ENCODE measurements at places on chromosomes 11 and 22.

DNA sequence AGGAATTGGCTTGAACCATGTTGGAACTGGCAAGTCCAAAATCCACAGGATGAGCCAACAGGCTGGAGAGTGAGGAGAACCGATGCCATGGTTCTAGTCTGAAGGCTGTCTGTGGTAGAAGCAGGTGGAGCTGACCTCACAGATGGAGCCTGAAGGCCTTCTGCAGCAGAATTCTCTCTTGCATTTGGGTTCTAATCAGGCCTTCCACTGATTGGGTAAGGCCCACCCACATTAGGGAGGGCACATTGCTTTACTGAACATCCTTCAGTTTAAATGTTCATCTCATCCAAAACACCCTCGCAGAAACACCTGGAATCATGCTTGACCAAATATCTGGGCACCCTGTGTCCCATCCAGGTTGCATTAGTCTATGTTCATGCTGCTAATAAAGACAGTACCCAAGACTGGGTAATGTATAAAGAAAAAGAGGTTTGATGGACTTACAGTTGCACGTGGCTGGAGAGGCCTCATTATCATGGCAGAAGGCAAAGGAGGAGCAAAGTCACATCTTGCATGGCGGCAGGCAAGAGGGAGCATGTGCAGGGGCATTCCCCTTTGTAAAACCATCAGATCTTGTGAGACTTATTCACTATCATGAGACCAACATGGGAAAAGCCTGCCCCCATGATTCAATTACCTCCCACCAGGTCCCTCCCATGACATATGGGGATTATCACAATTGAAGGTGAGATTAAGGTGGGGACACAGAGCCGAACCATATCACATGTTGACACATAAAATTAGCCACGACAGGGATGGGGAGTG, 15.9 kb downstream of the SMIM38 start:
- no peak for DNase-seq

- DNase-seq: no peak
Observed at GRCh38 chr22:39080052-39080762, 3.1 kb downstream of the APOBEC3G start.

GRCh38 chr11:13143486-13144297, 133.9 kb upstream of the BMAL1 start:
- no peak for DNase-seq

DNA sequence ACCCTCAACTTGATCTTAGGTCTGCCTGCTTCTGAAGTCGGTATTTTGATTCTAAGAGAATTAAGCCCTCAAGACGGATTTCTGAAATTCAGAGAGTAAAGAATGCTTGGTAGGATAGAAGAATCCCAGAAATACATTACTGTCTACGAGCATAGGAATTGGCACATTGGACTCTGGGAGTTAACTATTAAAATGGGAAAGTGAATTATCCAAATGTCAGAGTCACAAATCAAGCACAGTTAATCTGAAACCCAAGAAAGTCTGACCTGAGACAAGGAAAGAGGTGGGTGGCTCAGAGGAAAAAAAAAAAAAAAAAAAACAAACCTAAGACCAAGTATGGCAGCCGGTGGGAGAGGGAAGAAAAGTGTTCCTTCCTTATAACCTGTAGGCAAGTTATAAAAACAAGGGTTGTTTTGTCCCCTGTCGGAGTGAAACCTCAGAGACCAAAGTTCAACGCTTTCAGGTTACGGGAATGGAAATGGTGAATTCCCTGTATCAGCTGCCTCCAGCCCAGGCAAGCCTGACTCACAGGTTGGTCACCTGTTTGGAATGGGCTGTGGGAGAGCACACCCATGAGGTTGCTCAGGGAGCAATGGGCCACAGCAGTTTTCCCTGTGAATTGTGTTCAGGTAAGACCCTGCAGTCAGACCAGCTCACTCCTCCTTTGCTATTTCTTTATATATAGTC, 139.0 kb downstream of the ETS1 start:
- DNase-seq: no peak

DNA sequence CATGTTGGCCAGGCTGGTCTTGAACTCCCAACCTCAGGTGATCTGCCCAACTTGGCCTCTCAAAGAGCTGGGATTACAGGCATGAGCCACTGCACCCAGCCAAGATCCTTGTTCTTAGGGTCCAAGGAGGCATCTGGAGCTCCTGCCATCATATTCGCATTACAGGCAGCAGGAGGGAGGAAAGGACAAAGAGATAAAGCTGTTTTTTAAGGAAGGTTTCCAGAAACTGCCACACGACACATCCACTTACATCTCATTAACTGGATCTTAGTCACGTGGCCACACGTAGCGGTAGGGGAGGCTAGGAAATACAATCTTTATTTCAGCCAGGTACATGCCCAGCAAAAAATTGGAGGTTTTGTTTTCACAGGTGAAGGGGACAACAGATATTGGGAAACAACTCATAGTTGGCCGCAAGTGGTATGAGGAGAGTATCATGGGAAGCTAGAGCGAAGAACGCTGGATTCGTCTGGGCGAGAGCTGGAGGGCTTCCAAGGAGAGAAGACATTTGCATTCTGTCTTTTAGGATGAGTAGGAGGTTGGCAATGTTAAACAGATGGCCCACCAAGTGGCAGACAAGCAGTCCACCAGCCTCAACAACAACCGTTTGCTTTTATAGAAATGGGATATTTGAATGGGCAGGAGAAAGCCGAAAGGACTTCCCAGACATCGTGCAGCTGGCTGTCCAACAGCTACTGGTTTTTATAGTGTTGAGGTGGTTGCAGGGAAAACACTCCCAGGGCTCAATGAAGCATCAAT, 39.2 kb upstream of the DMC1 start:
- no peak for DNase-seq

DNA sequence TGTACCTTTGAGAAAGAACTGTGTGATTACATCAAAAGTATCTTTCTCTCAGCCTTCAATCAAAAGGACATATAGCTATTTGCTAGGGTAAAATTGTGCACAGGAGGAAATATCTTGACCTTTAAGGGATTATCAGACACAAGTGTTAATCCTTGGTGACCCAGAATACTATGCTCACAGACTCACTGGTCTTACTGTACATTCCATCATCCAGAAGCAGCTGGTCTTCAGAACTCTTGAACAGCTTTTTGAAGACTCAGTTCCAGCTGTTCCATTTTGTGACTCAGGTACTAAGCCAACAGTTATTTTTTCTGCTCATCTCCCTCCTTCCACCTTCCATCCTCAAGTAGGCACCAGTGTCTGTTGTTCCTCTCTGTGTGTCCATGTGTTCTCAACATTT, 19.8 kb downstream of the ZBED5 start:
- no peak for DNase-seq

- no peak for DNase-seq
Observed at GRCh38 chr11:78607696-78608095, 33.0 kb upstream of the NARS2 start.

DNA sequence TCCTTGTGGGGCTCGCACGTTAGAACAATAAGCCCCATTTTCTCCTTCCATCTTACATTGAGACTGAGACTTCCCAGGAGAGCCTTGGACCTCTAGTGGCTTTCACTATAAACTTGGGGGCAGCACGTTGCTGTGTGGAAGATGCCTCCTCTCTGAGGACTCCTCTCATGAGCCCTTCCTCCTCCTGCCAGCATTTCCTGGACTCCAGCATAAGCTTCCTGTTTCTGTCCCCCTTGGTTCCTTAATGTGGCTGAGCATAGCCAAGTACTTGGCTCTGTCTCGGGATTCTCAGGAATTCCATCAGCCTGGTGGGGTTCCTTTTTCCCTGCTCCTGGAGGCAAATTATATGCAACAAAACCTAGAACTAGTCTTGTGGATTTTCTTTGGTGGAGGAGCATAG, 38.8 kb upstream of the UBASH3B start:
- DNase-seq: no peak

GRCh38 chr11:4641501-4641900, 2.3 kb upstream of the OR51E1 start:
- DNase-seq: no peak

DNA sequence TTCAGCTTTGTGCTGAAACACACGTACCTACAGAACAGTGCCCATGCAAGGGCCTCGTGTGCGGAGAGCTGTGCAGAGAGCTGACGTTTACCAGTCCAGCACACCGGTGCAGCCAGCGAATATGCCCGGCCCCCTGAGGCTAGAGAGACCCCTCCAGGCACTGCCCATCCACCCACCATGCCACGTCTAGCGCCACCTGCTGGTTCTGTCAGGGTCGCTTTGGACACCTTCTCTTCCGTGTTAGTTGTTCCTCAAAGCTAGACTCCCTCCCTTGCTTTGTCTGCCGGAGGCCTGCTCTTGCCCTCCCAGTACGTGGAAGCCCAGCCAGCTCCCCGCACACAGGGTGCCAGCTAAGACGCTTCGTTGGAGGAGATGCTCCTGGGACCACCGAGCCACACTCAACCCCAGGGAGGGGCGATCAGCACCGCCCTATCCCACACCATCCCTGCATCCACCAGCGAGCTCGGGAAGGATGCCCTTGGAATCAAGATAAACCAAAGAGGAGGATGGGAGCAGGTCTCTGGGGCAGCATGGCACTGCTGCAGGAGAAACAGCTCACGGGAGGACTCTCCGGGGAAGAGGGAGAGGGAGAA, 43.4 kb downstream of the CPT1A start:
- DNase-seq: peak; percentile 21

DNA sequence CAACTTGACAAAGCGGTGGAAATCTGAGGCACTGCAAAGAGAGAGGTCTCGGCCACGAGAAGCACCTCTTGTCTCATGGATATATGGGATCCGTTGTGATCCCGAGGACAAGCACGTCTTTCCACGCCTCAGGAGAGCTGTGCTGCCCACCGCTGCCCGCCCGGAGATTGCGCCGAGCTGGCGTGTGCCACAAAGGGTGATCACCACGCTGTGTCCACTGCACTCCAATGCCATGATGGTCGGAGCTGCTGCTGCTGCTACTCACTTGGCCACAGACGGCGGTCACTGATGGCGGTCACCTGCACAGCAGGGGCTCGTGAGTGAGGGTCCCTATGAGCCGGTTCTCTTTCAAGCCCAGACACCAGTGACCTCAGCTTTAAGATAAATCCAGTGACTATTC, 51.1 kb downstream of the SHANK2 start:
- no peak for DNase-seq

DNA sequence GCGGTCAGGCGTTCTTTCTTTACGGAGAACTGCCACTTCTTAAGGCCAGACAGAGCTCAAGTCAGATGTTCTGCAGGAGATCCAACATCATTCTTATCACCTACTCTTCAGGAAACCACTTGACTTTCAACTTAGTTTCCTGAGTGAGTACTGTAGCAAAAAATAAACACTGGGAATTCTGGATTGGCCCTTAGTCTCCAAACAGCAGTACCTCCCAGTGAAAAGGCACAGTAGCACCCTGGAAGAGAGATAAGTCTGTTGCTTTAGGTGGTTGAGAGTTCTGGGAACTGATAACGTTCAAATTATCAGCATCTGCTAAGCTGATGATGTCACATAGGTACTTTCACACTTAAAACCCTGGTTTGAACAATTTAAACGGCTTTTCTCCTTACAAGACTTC, 971.8 kb upstream of the TENM4 start:
- no peak for DNase-seq

DNA sequence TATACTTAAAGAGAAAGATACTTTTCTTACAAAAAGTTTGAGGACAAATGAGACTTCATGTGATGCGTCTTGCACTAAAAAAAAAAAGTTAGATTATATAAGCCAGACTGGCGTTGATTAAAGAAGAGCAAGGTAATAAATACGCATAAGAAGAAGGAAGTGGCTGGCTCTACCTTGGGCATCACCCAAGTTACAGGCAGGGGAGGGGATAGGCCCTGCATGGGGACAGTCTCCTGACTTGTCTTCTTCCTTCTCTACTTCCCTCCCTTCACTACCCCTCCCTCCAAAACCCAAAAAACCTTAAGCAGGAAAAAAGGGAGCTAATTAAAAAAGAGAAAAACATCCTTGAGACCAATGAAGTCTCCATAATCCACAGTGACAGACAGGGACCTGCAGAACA, 22.3 kb upstream of the TMA7B start:
- DNase-seq: no peak

DNA sequence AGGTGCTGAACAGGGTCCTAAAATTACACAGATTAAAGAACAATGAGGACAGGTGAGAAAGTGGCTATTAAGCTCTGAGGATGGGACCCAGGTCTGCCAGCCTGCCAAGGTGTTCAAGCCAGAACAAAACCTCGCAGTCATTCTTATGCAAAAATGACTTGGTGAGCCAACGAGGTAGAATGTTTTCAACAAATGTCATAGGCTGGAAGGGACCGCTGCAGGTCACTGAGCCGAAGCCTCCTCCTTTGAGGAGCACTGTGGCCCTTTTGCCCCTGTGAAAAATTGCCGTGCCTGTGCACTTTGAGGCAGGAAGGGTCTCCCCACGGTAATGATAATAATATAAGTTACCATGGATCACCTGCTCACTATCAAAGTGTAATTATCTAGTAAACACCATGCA, 216.2 kb downstream of the DSCAML1 start:
- no peak for DNase-seq

All from stimulated activated CD4-positive, alpha-beta T cell treated with anti-CD3 and anti-CD28 coated beads, Interleukin-1b, Interleukin-23, amount 100 ng/mL, for 1 hour (primary cell).